ENCODE measurements at places on chromosomes 6 and 20.
A peak's percentile ranks its signal among the peaks of the same experiment; 100 is the strongest.

DNA sequence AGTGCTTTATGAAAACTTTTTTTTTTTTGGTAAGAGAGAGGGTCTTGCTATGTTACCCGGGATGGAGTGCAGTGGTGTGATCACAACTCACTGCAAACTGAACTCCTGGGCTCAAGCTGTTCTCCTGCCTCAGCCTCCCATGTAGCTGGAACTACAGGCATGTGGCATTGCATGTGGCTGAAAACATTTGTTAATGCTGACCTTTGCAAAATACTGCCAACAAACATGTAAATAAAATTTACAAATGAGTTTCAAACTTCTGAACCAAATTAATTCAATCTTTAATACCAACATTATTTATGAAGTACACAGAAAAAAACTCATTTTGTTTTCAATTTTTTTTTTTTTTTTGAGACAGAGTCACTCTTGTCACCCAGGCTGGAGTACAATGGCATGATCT is 26.1 kb upstream of the ZBTB2 start:
- DNase-seq: no peak

- no peak for DNase-seq
Measured at GRCh38 chr6:32148289-32149091, 3.2 kb downstream of the PRRT1 start.

- no peak for DNase-seq
Measured at GRCh38 chr6:120938876-120939472, 395.3 kb downstream of the TBC1D32 start.

- DNase-seq: no peak
Measured at GRCh38 chr6:2760882-2761842, 4.0 kb upstream of the WRNIP1 start.

- peak; percentile 45 for DNase-seq
Measured at GRCh38 chr6:85672623-85673022, 29.9 kb upstream of the SYNCRIP start.

DNA sequence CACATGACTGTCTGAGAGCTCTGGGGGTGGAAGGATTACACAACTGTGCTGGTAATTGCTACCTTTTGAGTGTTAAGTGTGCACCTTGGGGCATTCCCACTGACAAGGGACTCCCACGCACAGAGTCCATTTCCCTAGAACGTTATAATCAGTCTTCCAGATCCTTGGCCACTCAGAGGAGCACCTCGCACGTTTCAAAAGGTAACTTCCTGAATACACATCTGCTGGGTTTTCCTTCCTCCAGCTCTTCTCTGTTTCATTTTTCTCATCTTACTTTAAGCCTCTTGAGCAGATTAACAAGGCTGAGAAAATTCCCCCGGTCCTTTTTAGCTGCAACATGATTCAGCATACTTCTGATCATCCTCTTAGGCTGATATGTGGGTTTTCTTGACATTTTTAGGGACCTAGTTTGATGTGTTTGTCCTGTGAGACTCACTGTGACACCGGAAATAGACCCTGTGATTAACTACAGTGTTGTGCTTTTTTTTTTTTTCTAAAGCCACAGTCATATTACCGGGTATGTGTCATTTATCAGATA is 98.4 kb upstream of the DUSP22 start:
- no peak for DNase-seq

DNA sequence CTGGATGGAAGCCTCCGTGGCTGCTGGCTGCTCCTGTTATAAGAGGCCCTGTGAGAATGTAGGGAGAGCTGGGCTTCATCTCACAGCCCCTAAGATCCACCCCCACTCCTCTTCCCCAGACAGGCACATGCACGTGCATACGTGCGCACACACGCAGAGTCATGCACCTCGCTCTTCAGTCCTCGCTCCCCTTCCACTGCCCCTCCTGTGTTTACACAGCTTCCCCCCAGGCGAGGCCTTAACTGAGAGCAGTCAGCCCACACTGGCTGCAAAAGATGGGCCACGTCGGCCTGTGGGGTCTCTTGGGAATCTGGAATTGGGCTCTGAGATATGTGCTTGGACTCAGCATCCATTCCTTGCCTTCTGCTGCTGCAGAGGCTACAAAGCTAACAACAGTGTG is 35.2 kb upstream of the MLN start:
- DNase-seq: no peak

- peak; percentile 23 for DNase-seq
Measured at GRCh38 chr20:37256286-37256685, 5.3 kb downstream of the GHRH start.

GRCh38 chr6:159252955-159253508 is 83.8 kb downstream of the FNDC1 start:
- DNase-seq: peak; percentile 48

GRCh38 chr6:72890233-72890632 is 268.4 kb downstream of the KCNQ5 start:
- no peak for DNase-seq

DNA sequence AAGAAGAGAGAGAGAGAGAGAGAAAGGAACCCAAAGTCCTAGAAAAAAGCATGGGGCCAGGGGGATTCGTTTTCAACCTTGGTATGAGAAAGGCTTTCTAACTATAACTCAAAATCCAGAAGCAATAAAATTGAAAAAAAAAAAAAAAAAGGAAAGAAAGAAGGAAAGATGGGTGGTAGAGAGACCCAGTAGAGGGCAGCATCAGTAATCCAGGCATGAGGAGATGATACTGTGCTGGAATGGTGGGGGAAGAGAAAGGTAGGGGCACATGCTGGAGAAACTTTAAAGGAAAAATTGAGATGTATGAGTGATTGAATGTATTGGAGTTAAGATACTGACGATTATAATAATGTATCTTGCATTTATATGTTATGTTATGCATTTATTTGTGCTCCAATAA is 1040.7 kb upstream of the FLRT3 start:
- no peak for DNase-seq

DNA sequence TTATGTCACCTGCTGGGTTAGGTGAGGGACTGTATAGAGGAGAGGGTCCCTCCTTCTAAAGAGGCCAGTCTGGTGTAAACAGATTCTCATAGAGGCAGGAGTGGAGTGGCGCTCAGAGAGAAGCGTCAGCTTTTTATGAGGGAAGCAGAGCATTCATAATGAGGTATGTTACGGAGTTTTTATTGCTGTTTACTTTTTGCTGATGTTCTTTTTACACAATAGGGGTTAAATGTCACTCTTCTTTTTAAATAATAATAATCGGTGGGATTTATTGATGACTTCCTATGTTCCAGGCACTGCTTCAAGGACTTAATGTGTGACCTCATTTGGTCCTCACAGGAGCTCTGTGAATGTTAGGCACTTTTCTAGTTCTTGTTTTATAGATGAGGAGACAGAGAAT is 79.9 kb downstream of the L3MBTL3 start:
- DNase-seq: no peak

GRCh38 chr6:32291543-32291942 is 67.7 kb upstream of the NOTCH4 start:
- no peak for DNase-seq

DNA sequence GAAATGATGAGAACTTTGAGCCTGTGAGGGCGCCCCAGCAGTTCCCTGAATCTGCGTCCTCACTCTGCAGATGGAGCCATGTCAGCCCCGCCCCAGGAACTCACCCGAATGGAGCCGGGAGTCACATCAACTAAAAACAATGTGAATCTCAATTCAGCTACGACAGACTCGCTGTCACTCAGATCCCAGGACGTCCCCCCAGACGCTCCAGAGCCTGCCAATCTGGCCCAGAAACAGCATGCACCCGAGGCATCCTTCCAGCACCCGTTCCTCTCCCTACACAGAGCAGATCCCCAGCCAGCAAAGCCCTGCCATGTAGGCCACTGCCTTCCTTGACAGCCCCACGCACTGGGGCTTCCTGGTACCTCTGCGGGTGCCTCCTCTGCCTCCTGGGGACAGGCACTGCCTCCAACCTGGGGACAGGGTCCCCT is 248.0 kb downstream of the TTLL2 start:
- no peak for DNase-seq

DNA sequence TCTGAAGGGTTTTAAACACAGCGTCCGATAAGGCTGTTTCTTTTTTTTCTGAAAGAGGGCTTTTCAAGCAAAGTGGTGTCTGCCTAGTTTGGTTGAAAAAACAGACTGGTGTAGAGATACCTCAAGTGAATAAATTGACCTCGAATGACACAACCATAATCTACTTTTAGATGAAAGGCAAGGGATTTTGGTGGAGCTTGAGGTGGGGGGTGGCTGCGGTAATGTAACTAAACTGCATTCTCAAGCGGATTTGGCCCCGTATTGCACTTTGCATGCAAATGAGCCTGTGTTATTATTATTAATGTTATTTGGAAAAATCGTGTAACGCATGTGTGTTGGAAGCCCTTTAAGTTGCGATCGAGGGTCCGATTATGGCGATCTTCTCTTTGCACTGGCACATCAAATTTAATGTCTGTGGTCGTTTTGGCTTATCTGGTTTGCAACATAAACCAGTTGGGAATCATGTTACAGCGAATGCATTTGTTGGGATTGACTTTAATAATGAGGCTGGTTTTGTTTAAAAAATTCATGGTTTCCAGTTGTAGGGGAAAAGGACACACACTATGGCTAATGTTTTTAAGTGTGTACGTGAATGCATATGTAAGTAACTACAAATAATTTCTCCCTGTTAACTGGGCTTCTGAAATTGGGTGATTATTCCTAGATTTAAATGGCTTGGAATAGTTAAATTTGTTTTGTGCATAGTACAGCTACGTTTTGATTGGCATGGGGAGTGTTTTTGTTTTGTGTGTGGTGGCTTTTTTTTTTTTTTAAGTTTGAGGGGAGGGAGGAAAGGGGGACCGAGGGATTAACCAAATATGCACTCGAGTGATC is 1.0 kb downstream of the JARID2 start:
- DNase-seq: no peak

DNA sequence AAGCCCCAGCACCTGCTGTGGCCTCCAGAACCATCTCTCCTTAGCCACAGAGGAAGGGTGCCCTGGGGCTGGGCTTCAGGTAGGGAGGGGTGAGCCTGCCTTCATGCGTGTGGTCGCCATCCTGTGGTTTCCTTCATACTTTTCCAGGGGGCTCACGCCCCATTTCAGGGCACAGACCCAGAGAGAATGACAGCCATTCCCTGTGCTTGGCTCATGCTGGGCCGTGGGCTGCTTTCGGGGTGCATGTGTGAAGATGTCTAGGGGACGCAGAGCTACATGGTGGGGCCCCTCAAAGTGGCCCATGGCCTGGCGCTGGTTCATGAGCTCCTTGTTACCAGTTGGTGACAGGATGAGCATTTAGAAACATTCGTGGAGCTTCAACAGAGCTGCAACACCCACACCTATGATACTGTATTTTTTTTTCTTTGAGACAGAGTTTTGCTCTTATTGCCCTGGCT is 190.3 kb upstream of the SLC24A3 start:
- no peak for DNase-seq

DNA sequence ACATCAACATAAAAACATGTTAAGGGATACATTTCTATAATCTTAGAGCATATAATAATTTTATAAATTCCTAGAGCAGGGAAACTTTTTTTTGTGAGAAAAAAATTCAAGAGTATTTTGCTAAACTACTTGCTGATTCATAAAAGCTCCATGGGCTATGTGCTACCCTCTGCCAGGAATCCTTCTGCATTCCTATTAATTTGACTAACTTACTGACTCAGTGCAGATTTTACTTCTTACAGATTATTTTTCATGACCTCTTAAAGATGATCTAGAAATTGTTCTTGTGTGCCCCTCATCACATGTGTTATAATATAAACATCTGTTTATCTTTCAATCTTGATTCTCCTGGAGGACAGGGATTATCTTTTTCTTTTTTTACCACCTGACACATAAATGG is 5.7 kb downstream of the VTA1 start:
- DNase-seq: no peak
